ENCODE measurements at places on chromosomes 5 and 9.

GRCh38 chr5:166772770-166773169, 1518.7 kb upstream of the WWC1 start:
- DNase-seq, result no peak

- no peak for DNase-seq
These were observed 209.9 kb downstream of the EFNA5 start for GRCh38 chr5:107460789-107461188.

DNA sequence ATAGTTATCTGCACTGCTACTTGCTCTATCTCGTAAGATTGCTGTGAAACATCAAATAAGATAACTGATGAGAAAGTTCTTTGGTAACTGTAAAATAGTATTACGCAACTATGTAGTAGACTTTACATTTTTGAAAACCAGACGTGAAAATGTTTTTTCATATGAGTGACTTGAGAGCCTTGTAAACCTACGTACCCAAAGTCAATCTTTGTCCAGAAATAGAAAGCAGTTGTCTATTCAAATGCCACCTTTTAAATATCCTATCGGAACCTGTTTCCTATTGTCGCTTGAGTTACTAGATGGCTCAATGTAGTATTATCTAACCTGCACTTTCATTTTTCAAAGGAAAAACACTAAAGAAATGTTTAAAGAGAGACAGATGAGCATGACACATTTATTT, 1.6 kb downstream of the FNIP1 start:
- DNase-seq, result no peak

DNA sequence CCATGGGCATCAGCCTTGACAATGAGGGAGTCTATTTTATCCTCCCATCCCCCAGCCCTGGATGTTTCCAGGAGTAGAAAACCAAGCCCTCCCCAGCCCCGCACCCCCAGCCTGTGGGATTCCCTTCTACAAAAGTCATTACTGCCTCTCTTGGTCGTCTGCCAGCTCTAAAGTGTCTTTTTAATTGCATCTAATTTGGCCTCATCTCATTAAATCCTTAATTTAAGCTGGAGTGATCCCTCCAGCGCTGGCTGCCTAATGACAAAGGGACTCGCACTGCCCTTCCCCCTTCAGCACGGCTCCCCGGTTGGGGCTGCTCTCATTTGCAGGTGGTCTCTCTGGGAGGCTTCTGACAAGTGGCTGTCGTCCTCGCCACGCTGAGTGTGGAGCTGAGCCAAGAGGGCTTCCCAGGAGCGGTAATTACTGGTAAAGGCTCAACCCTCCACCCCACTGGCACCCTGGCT, 107.9 kb upstream of the ALDH1B1 start:
- no peak for DNase-seq

DNA sequence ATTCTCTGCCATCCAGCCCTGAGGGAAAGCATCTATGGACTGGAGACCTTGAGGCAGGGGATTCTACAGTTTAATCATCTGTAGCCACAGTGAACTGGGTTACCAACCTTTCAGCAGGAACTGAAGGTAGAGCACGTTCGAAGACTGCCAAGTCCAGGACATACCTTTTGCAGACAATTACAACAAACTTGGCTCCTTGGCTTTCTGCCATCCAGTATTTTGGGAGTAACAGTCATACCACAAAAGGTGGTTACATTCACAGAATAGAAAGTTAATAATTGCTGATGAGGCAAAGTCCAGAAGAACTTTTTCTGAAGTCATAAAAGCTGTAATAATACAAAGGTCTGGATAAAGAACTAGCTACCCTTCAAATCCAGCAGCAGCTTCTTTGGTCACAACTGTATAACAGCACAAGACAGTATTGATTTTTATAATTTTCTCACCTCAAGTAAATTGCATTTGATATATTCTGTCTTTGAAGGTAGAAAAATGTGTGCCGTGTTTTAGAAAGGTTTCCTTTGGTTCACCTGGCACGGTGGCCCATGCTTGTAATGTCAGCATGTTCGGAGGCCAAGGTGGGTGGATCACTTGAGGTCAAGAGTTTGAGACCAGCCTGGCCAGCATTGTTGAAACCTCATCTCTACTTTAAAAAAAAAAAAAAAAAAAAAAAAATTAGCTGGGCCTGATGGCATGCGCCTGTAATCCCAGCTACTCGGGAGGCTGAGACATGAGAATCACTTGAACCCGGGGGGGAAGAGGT, 236.6 kb downstream of the NR3C1 start:
- no peak for DNase-seq

DNA sequence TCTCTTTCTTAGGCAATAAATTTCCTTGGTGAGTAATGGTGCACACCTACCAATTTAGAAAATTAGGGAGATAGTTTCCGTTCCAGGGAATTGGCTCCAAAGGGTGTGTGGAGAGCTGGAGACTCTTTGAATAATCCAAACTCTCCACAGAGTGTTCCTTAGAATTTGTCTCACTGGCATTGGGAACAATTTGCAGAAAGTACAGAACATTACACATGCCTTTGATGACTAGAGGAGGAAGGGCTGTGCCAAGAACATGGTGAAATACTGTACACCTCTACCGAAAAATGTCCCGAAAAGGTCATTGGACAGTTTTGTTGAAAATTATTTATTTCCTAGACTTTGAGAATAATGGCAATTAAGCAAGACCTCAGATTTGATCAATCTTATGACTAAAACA, 214.2 kb upstream of the MPDZ start:
- no peak for DNase-seq

- no peak for DNase-seq
These were observed 316.1 kb downstream of the TLE1 start for GRCh38 chr9:81373294-81373693.

DNA sequence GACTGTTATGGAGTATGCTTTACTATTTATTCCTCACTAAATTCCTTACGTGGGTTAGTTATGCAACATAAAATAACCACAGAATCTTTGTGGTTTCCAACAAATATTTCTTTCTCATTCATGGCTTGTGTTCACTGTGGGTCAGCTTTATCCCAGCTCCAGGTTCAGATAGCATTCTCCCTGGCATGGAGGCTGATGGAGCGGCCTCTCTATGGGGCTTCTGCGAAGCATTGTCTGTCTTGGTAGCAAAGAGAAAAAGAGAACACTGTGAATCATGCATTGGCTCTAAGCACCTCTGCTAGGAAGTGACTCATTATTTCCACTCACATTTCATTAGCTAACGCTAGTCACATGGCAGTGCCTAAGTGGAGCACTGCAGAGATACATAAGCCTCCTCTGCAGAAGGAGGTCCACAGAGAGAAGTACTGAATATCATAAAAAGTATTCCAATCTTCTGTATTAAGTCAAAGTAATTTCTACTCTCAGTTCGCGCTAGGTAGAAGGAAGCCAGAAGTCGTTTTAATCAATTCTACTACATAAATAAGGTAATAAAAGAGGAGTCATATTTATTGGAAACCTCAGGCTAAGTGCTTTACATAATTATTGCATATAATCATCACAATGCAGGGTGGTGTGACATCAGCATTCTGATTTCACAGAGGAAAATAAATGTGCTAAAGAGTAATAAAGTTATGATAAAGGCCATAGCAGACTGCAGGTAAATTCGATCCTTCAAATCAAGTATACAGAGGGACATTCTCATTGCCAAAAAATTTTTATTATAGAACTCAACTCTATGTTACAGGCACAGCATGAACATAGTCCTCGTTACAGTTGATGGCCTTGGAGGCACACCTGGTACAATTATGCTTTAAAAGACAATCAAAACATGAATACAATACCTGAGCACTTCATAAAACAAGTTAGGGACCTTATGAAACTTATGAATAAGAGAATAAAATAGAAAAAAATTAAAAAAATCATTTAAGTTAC, 531.1 kb downstream of the CETN3 start:
- DNase-seq, result peak; percentile 25

GRCh38 chr5:176676361-176676824, 29.1 kb downstream of the TSPAN17 start:
- DNase-seq, result peak; percentile 22

DNA sequence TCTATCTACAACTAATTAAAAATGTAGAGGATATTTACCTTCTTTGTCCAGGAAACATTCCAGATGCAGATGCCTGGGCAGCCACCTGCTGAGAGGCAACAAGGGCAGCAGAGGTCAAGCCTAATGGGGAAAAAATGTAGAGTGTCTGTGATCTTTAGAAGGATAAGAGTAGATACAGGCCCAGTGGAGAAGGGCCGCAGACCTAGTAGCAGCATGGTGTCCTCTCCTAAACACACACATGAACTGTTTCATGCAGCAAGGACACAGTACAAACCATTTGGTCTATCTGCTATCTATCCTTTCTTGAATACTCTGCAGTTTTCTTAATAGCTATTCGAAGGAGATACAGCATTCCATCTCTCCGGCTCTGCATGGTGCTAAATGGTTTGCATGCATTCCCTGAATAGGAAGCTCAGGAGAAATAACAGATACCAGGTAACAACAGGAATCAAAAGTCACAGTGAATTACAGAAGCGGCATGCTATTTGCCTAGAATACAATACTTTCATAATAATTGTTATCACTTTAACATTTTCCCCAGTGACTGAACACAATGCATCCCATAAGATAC, 107.3 kb downstream of the ZNF608 start:
- no peak for DNase-seq

GRCh38 chr9:88339317-88339716, 48.9 kb upstream of the SPIN1 start:
- DNase-seq, result no peak

DNA sequence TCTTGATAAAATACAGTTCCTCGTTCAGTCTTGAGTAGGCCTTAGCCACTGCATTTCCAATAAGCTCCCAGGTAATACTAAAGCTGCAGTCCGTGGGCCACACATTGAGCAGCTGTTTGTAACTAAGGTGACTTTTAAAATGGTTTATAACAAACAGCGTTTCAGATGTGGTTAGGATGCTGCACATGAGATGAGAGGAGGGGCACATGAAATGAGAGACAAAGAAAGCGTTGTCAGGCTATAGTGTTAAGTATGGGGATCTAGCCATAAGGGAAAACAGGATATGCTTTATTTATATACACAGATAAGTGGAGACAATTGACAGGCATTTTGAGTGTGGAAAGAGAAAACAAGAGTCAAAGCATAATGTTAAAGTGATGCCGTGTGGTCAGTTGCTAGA, 89.9 kb downstream of the PAM start:
- no peak for DNase-seq

- DNase-seq, result no peak
These were observed 267.8 kb upstream of the POU5F2 start for GRCh38 chr5:94009161-94009560.

- DNase-seq, result no peak
These were observed 44.3 kb upstream of the BARHL1 start for GRCh38 chr9:132538071-132538470.

DNA sequence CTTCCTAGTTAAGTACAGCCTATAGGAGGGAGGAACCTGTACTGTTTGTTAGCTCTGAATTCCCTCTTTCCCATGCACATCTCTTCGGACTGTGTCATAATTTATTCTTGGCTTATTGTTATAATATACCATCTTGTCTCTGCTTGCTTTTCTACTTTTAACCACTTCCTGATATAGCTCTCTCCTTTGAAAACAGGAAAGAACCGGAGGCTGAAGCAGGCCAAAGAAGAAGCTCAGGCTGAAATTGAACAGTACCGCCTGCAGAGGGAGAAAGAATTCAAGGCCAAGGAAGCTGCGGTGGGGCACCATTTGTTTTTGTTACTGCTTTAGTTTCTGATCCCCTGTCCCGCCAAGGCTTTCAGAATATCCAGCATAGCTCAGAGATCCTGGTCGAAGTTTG, 4.8 kb downstream of the ATP6V1G1 start:
- no peak for DNase-seq

- DNase-seq, result no peak
These were observed 28.3 kb upstream of the PAX5 start for GRCh38 chr9:37062336-37062735.
